Stimulated activated CD8-positive, alpha-beta memory T cell treated with anti-CD3 and anti-CD28 coated beads, Interleukin-15, amount 100 ng/mL, for 48 hours (primary cell): ENCODE measurements at places on chromosomes 7 and 10.

- no peak for DNase-seq
Observed at GRCh38 chr7:22116451-22117030, 170.8 kb upstream of the CDCA7L start.

- DNase-seq, result no peak
Observed at GRCh38 chr7:25970911-25971310, 181.1 kb upstream of the NFE2L3 start.

DNA sequence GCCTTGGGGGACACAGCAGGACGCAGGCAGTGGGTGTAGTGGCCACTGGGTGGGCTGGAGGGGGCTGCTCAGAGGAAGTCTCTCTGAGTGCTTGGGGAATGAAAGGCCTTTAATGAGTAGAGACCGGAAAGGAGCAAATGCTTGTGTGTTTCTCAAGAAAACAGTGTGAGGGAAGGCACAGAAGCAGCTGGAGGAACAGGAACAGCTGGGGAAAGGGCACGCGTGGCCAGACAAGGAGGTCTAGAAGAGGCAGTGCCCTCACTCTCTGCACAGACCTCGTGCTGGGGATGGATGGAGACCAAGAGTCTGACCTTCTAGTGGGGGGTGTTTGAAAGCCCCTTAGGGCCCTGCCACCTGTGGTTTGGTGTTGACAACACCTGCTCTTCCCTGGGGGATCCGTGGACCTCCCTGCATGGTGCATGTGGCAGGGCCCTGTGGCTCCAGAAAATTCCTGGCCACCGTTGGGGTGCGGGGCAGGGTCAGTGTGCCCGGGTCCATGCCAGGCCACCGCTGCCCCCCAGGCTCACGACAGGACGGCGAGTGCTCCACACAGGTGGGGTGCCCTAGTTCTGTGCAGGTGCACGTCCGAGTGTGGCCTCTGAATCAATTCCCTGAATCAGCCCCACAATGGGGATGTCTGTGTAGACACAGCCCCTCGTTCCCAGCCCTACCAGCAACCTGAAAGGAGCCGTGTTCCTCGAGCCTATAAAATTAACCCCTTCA, 25.9 kb upstream of the FAM20C start:
- no peak for DNase-seq

GRCh38 chr10:100006243-100006886, 3.4 kb downstream of the DNMBP start:
- no peak for DNase-seq

- no peak for DNase-seq
Observed at GRCh38 chr10:18399158-18399557, 252.2 kb downstream of the NSUN6 start.

DNA sequence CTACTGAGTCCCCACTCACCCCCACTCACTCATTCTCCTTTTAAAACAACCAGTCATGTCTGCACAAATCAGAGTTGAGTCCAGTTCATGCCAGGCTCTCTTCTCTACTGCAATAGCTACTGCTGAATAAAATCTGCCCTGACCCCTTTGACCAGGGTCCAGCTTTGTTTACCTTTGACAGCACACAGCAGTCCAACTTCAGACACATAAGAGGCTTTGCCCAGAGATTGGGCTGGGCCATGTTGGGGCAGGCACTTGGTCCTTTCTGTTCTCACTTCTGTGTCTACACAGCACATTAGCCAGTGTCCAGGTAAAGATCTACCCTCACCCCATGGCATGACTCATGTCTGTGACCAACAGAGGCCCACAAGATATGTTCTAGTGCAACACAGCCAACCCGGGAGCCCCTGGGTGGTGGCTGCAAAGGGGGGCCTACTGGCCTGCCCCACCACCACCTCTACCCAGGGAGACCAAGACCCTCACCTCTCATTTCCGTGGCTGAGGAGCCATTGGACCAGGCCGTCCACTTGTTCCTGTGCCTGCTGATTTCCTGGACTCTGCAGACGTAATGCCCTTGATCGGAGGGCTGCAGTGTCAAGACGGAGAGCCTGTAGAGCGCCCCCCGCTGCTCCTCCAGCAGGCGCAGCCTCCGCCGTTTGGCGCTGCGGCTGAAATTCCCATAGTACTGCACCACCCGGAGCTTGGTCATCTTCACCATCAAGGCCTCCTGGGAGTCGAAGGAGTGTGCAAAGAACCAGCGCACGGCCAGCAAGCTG, 8.0 kb downstream of the VSTM4 start:
- DNase-seq, result no peak
